T-helper 9 cell (primary cell): ENCODE measurements at places on chromosomes 1 and 21.

DNA sequence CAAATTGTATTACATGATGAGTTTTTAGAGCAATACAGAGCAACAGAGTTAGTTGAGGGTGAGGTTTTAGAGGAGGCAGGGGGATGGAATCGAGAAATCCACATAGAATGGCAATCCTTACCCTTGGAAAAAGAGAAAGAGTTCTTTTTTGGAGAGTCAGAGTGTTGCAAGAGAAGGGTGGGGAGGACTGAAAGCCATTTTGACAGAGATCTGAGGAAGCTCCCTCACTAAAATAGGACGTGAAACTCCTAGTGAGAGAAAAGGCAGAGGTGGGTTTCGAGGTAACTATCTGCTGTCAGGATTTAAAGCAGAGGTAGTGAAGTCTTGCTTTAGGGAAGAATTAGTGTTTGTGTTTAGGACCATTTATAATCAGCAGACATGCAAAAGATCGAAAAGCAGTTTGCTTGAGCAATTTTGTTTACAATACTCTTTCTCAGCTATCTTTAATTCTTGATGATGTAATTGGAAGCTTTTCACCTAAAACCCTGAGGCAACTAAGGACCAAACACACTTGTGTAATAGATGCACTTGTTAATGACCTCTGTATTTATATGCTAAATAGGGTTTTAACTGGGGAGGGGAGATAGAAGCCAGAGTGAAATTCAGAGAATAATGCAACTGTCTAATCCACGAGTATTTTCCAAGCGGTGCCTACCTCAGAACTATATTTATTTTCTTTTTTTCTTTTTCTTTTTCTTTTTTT, 20.0 kb downstream of the ADAMTS5 start:
- no peak for DNase-seq

DNA sequence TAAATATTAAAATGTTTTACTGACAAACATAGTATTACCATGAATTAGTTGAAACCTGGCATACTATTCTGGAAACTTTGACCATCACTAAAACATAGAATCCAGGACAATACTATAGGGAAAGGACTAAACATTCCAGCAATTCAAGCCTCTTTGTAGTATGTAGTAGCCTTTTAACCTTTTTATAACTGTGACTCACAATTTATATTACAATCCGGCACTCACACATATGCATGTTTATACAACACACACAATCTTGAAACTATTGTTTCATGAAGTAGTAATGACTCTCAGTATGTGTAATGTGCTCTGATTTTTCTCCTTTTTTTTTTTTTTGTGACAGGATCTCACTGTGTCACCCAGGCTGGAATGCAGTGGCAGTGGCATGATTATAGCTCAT, 64.3 kb downstream of the ANKRD13C start:
- no peak for DNase-seq

DNA sequence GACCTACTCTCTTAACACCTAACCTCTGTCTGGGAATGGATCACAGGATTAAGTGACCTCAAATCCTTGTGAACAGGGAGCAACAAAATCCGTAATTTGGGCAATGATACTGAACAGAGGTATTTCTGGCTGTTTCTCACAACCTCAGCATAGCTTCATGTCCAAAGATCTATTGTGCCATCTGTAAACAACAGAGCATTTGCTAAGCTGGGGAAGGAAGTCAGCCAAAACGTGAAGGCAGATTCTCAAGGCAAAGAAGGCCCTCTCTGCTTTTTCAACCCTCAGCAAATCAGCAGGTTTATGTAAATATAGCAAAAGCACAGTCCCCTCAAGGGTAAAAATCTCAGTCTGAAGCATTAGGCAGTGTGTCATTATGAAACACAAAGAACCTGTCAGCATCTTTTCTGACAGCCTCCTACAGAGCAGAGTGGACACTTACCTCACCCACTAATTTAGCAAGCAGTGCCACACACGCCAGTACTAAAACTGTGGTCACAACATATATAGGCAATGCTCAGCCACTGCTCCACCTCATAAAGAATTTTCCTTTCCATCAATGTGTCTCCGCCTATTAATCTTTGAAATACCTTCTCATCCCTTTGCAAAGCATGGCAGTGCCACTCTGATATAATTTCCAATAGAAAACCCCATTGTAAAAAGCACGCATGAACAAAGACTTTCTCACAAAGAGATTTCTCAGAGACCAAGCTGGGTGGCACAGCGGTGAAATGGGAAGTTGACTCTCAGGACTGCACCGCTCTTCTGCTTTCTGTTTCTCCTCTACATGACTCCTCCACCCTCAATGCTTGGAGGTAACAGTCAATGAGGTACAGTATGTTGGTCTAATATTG, 188.0 kb downstream of the RERE start:
- no peak for DNase-seq

- DNase-seq: no peak
These were observed 81.1 kb upstream of the ATP1B1 start for GRCh38 chr1:169025412-169025811.

DNA sequence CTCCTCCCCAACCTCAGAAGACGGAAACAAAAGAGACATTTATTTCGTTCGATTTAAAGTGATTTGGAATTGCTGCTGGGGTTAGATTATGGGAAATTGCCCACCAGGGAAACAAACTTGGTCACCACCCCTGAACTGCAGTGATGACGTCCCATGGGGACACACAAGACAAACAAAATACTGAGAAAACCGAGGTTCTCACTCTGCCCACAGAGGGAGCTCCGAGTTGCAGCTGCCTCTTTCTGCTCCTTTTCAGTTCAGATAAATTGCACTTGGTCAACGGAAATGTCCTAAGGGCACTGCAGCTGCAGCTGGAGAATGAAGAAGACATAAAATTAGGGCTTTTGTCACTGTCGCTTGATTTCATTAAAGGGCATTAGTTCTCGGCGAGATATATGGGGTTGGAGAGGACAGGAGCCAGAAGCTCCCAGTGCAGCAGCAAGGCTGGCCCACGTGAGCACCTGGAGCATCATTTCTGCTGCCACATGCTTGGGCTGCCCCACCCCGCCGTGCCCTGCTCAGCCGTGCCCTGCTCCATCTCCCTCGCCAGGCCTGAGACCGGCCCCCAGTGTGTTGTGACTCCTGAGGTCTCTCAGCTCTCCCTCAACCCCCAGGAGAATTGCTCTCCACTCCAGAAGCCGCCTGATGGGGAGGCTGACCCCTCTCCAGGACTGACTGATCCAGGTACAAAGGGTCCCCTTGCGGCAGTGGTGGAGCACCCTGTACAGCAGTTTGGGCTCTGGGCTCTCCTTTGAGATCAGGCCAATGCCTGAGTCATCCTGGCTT, 231.7 kb upstream of the AJAP1 start:
- no peak for DNase-seq

DNA sequence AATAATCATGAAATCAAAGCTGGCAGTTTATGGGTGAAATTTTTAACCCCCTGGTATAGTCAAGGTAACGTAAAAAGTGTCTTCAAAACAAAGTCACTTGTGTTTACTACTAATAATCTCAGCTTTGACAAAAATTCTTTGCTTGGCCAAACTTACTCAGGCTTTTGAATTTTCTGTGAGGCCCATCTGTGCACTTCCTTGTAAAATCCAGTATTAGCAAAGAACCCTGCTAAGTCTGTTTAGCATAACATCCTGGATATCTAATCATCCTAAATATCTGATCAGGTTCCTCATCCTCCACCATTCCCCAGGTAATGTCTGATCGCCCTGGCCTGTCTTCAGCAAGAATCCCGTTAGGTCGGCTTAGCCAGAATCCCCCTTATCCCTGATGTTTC, 3.0 kb downstream of the LYST start:
- no peak for DNase-seq
